Tibial artery (tissue), 4 donors: ENCODE measurements at places on chromosomes 1 and 21.
A peak's percentile ranks its signal among the peaks of the same experiment; 100 is the strongest.

DNA sequence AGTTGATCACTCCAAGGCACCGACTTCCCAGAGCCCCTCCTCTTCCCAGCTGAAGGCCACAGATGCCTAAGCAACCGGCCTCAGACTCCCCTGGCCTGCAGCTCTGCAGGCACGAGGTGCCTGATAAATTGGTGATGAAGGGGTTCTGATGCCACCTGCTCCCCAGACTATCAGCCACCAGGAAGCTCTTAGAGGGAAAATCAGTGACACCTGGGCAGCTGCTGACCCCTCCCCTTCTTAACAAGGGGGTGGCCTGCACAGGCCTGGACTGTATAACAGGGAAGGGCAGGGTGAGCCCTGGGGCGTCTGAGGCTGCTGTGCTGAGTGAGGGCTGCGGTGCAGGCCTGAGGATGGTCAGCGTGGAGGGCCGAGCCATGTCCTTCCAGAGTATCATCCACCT, at the start of gene PADI6:
TSS of gene PADI6 (plus strand) at position 301 of the 400 bp plus-strand sequence. CDS start at position 351, 50 bp downstream.
- DNase-seq: no peak

GRCh38 chr1:212162635-212163034, 122.6 kb upstream of the PPP2R5A start:
- DNase-seq: no peak

DNA sequence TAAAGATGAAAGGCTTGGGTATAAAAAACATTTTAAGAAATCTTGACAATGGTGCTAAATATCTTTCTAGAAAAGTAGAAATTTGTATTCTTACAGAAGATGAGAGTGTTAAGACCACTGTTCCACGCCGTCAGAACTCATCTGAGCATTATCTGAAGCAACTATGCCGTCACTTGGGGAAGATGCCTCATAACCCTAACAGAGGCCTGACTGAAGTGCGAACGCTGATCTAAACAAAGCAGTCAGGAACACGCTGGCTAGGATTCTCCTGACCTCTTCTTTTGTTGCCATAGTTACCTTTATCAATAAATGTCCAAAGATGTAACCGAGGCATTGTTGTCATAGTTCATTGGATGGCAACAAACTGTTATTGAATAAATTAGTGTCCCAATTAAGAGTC, 612.4 kb downstream of the LTN1 start:
- no peak for DNase-seq

GRCh38 chr1:55168353-55168752, 46.8 kb downstream of the USP24 start:
- DNase-seq: no peak

DNA sequence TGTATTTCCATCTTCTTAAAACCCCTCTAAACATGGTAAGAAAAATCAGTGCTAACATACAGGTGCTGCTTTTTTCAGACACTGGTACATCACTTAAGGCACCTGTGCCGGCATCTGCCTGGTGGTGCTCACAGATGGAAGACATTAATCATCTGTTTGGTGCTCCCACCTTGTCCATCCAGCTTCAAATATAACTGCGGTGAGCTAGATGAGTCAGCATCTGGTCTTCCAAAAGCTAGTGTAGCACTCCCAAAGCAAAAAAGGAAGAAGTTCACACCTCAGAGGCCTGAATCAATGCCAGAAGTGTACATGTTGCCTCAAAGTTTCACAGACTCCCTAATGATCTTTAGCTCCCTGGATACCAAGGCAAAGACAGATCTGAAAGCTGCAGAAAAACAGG, 44.4 kb downstream of the TM2D1 start:
- DNase-seq: no peak

DNA sequence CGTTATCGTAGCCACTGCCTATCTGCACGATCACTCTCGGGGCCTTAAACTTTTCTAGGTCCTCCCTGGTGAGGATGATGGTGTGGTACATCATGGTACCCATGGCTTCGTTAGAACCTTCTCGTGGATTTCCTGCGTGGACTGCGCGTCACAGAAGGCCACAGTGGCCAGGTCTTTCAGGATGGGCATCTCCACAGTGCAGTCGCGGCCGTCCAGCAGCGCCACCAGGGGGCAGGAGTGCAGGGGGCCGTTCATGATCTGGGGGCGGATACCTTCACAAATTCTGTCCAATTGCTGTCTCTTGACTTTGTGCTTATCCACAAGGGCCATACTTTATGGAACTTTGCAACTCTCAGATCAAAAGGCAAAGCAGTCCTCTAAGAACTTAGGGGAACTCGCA, 69.6 kb downstream of the WLS start:
- no peak for DNase-seq

- DNase-seq: no peak
Measured at GRCh38 chr1:206606867-206607266, 5.4 kb downstream of the EIF2D start.

DNA sequence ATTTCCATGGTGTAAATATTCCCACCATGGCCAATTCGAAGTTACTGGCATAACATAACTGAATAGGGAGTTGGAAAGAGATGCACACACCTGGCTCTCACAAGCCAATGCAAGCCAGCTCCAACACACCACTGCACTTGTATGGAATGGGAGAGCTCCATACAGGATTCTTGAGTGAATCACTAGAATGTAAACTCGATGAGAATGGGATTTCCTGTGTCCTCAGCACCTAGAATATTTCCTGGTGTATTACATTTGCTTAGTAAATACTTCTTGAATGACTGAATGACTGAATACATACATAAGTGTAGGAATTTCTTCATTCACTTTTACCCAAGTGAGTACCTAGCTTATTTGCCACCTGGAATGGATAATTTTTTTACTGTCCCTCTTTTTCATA, 16.2 kb upstream of the PPIE start:
- DNase-seq: no peak

DNA sequence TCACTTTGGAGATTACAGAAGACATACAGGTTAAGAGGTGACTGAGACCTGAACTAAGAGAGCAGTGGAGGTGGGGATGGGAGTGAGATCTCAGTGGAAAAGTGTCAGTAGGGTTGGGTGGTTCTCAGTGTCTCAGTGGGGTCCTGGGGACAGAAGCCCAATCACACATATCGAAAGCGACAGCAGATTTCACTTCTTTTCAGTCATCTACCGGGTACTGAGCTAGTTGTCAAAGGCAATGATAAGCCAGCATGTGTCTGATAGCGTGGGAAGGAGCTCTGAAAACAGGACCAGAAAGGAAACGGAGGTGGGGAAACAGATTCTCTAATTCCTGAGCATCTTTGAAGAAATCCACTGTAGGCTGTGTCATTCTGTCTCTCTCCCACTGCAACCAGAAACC, 59.5 kb downstream of the RHOU start:
- DNase-seq: no peak

GRCh38 chr1:245156041-245156735, 1.4 kb downstream of the KIF26B start:
- peak; percentile 83 for DNase-seq

DNA sequence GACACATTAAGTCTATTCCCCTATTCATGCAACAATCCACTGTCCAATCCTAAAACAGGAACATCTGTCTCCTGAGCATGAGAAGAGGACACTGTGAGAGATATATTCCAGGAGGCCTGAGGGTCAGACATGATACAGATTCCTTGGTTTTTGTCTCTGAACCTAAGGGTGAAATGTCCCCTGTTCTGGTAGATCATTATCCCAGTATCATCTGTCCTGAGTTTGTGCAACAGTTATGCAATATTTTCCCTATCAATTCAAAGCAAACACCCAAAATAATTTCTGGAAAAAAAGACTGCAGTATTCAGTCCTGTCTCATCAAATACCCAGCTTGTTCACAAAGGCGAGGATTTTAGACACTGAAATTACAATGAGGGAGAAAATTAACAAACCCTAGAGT, 61.4 kb downstream of the PRKAB2 start:
- DNase-seq: no peak

DNA sequence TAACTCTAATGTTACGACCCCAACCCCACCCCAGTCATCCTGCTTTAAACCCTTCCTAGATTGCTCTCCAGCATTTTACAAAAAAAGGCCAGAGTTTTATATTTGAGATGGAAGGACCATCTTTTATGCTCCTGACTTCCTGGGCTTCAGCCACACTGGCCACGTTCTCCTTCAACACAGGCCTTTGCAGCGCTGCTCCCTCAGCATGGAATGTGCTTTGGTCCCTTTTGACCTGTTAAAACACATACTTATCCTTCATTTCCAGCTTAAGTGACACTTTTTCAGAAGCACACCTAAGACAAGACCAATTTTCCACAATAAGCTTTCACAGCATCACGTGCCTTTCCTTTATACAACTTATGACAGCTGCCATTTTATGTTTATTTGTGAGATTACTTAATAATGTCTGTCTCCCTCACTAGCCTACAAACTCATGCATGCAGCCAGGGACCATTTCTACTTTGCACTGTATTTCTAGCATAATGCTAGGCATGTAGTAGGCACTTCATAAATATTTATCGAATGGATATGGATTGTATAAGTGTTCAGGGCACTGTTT, 34.5 kb downstream of the LHX9 start:
- no peak for DNase-seq

DNA sequence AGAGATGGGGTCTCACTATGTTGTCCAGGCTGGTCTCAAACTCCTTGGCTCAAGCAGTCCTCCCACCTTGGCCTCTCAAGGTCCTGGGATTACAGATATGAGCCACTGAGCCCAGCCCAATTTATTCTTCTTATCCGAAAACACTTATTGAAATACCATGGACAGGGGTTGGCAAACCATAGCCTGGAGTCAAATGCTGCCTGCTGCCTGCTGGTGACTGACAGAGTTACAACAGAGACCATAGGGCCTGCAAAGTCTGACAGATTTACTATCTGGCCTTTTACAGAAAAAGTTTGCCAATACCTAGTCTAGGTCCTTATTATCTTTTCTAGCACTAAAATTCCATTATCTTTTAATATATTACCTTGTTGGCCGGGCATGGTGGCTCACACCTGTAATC, 87.1 kb upstream of the ZNF281 start:
- DNase-seq: no peak

DNA sequence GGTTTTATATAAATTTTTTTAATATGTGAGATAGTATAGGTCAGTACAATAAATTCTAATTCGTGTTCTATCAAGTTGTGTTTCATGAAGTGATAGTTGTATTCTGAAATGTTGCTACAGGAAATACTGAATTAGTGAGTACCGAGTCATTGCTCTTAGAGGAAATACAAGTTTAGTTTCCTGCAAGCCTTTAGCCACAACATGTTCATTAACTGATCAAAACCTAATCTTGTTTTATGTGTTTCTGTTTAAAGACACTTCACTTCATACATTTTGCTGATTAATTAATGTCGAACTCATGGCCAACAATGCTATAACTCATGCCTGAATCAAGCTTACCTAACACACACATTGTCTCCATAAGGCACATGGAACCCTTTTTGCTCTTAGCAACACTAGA, 43.6 kb downstream of the LRRC7 start:
- DNase-seq: no peak
